HuH-7 (cell line): ENCODE measurements at places on chromosomes 1 and 21.

DNA sequence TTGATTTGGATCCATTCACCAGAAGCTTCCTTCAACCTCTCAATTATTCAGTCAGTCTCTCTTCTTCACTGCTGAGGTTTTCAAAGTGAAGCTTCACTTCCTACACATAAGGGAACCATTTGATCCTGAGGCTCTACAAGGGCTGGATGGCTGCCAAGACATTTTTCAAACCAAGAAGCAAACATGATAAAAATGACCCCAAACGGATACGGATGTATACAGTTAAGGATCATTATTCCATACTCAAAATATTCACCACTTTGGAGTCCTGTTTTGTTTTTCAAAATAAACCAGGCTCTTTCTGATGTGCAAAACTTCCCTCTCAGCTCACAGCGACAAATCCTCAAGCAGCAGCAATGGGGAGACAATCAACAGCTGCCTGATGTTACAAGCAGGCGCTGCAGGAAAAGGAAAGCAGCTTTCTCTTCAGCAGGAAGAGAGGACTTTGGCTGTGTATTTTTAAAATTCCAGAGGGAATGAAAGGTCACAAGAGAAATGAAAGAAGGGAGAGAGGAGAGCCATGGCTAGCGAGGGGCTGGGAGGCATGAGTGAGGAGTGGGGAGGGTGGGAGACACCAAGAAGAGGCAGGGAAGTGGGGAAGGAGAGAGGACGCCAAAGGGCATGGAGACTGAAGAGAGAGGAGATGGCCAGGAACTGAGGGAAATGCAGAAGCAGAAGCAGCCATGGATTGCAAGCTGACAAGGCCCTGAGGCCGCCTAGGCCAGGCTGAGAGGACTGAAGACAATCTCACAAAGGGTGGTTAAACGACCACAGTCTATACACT lies 145.4 kb downstream of the SLC45A1 start:
- no peak for DNase-seq

DNA sequence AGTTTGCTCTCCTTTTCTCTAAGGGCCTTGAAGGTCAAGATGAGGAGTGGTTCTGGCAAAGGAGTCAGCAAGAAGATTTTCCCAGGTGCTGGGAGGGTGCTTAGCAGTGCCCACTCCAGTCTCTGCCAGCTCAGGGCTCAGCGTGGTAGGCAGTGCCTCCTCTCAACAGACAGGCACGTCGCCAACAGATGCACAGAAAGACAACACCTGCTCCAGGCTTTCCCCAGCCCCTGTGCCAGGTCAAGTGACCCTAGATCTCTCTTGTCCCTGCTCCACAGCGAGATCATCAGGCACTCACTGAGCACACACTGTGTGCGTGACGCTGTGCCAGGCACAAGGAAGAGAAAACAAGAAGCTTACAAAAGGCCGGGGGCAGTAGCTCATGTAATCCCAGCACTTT lies 86.0 kb downstream of the CASZ1 start:
- no peak for DNase-seq

DNA sequence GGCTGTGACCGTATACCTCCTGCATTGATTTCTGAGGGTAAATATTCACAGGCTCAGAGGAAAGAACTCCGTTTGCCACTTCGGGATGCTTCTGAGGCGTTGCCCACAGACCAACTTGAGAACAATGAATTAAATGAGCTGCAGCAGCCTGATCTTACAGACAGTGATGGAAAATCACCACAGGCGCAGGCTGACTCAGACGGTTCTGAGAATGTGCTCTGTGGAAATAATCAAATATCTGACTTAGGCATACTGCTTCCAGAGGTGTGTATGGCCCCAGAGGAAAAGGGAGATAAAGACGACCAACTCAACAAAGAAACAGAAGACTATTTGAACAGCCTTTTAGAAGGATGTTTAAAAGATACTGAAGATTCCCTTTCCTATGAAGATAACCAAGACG lies 76.7 kb upstream of the SCCPDH start:
- no peak for DNase-seq

GRCh38 chr1:103514920-103515503 lies 10.5 kb upstream of the RNPC3 start:
- DNase-seq, result no peak

- no peak for DNase-seq
Observed at GRCh38 chr1:92372164-92372563, 73.3 kb downstream of the RPAP2 start.

GRCh38 chr21:26918323-26919079 lies 48.4 kb downstream of the ADAMTS5 start:
- DNase-seq, result no peak

- DNase-seq, result no peak
Observed at GRCh38 chr21:18744840-18745239, 341.3 kb upstream of the TMPRSS15 start.

GRCh38 chr1:227245613-227246320 lies 72.5 kb downstream of the CDC42BPA start:
- no peak for DNase-seq

- DNase-seq, result peak; percentile 80
Observed at GRCh38 chr1:6450943-6451373, 15.0 kb downstream of the TNFRSF25 start.

DNA sequence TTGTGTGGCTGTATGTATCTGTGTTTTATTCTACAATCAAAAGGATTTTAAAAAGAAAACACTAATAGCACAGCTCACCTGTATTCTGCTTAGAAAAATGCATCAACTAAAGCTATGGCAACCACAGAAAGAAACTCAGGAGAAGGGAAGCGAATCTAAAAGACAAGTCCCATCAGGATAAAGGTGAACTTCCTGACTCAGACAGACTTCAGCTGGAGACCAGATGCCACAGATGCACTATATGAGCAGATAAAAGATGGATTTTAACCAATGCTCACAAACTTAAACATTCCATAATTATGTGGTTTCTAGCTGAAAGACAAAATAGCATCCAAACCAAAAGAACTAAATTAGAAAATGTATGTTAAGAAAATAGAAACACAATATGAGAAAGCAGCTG lies 231.0 kb downstream of the RERE start:
- DNase-seq, result no peak

GRCh38 chr1:201713086-201713810 lies 115.7 kb upstream of the IPO9 start:
- no peak for DNase-seq

DNA sequence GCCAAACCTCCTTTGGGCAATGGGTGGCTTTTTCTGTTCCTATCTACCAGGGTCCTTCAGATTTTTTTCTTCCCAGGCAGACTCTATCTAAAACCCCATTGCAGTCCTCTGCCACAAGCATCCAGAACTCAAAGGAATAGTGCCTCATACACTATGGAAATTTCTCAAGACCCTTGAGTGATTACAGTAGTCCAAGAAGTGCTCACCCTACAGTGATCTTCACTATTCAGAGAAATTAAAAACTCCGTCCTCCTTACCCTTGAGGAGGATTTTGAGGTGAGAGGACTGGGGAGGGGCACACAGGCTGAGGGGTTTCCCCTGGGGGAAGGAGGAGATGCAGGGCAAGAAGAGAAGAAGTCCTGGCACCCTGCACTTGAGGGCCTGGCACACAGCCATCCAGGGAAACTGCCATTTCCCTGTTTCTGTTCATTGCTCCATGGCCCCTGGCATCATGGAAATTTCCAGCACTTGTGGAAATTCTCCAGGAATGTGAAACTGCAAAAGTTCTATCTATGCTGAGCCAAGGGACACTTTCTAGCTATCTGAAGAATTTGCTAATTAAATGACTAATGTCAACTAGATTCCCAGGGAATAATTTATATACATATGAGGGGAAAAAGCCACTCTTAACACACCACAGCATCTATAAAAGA lies 102.5 kb upstream of the ATP1B1 start:
- no peak for DNase-seq

DNA sequence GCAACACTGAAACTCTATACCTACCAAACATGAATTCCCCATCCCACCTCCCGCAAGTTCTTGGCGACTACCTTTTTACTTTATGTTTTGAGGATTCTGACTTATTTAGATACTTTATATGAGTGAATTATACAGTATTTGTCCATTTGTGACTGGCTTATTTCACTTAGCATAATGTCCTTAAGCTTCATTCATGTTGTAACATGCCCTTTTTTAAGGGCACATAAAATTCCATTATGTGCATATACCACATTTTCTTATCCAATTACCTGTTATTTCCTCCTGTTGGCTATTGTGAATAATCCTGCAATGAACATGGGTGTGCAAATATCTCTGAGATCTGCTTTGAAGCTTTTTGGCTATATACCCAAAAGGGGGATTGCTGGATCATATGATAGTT lies 22.0 kb upstream of the CHIT1 start:
- no peak for DNase-seq

DNA sequence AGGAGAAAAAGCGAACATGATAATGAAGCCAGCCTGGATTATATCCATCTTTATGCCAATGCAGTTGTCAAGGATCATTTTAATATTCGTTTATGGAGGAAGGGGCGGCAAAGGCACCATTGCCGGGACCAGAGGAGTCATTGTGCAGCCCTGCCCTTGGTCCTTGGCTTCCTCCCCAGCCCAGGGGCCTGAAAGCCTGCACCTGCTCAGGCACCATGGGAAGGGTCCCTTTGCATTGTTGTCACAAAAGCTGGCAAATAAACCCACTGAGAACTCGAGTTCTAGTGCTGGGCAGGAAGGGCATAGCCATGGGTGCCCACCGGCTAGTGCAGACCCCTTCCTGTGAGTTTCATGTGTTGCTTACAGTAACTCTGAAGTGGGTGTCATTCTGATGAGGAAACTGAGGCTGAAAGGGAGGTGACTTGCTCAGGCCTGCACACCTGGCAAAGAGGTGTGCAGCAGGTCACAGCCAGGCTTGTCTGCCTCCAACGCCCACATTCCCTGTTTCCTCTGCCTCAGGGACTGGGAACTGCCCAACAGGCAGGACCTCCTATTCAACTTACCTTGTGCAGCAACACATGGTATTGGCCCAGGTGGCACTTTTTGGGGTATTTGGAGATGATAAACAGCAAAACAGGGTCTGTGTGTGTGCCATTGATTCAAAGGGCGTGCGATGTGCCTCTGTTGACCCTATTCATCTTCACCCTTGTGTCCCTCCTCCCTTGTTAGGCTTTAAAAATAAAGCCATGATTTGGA lies 84.6 kb downstream of the MAN1C1 start:
- no peak for DNase-seq

- no peak for DNase-seq
Observed at GRCh38 chr1:170277985-170278384, 132.2 kb downstream of the NTMT2 start.

- no peak for DNase-seq
Observed at GRCh38 chr1:39992234-39992633, 37.3 kb downstream of the MFSD2A start.

- DNase-seq, result peak; percentile 78
Observed at GRCh38 chr1:205791568-205792180, 16.4 kb upstream of the RAB29 start.

DNA sequence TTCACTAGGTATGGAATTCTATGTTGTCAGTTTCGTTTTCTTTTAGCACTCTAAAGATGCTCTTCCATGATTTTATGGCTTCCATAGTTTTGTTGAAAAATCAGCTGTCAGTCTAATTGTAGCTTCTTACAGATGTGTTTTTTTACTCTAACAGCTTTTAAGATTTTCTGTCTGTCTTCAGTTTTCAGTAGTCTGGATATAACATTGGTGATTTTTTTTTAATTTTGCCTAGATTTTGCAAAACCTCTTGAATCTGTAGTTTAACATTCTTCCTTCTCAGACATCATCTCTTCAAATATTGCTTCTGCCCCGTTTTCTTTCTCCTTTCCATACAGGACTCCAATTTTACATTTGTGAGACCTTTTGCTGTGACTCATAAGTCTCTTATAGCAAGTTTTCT lies 17.9 kb upstream of the DYRK1A start:
- DNase-seq, result no peak

- DNase-seq, result no peak
Observed at GRCh38 chr1:184456189-184456588, 69.4 kb downstream of the C1orf21 start.

DNA sequence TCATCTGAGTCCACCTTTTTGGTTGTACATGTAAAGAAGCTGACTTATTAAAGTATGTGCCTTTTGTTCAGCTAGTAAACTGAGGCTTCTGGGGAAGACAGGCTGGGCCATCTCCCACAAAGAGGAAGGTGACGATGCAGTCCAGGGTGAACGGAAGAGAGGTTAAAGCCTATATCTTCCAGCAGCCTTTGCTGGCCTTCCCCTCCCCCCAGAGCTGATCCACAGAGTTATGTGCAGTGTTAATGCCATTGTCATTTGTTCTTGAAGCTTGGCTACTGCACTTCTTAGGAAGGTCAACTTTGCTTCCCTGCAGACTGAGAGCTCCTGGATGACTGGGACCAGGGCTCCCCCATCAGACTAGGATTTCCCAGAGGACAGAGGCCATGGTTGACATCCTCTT lies 2.2 kb downstream of the SLC30A2 start:
- no peak for DNase-seq

- DNase-seq, result no peak
Observed at GRCh38 chr1:192830595-192831246, 21.9 kb downstream of the RGS2 start.

GRCh38 chr1:95233737-95234500 lies at the start of gene RWDD3:
TSS of gene RWDD3 (plus strand) at chr1:95234210. CDS start at chr1:95234231, 21 bp downstream.
- peak; percentile 77 for DNase-seq

GRCh38 chr1:42136466-42136865 lies 16.7 kb upstream of the GUCA2B start:
- DNase-seq, result no peak

- DNase-seq, result no peak
Observed at GRCh38 chr1:78043436-78043835, 2.3 kb upstream of the GIPC2 start.

DNA sequence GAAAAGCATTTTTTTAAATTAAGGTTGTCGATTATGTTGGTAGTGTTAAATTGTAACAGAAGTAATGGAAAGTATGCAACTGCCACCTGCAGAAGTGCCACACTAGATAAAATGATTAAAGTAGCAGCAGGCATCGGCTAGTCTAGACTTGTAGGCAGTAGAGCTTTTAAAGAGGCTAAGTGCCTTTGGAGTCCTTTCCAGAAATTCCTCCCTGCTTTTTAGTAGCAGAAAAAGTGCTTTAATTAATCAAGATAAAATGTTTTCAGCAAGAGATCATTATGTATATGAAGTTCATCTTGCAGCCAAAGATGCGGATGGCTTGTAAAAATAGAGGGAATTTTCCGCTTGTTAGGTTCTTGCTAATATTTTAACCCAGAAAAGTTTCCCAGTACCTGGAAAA lies 87.1 kb upstream of the LRRC8D start:
- DNase-seq, result no peak

DNA sequence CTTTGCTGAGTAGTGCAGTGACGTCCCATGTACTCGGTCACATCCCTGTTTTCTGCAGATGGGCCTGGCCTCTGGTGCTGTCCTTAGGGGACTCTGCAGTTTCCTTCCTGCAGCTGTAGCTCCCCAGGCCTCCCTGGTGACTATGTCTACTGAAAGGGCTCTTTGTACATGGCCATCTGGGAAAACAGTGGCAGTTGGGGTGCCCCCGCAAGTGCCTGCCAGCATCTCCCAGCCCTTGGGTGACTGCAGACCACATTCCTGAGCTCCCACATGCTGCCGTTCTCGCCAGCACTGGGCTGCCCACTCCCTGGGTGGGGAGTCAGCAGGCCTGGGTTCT lies 37.5 kb upstream of the KCNA10 start:
- DNase-seq, result no peak
